ENCODE measurements at places on chromosomes 7 and 10.

DNA sequence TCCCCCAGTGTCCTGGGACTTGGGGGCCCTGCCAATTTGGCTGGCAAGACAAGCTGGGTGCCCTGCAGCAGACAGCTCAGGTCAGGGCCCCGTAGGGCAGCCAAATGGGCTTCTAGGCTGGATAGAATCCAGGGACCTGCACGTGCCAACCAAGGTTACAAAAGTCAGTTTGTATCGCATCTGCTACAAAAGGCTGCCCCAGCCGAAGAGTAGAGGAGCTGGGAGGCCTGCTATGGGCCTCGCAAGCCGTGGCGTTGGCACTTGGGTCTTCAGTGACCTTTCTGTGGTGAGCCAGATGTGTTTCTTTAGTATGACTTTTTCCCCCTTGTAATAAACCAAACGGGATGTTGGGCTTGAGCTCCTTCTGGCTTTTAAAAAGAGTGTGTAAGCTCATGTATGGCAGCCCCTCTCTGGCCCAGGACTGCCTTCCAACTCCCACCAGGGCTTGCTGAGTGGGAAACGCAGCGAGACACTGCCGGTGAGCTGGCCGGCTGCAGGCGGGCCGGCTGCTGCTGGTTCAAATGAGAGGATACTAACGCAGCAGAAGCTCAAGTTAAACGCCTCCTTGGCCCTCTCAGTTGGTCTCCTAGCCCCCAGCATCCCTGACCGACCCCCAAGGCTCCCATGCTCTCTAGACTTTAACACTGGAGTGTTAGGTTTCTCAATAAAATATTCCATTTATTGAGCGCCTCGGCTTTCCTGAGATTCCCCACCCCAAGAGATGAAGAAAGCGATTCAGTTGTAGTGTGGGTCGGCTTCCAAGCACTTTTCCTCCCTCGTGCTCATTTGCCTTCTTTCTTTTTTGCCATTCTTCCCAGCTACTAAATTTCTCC is 3.1 kb upstream of the HOXA10 start:
- no peak for DNase-seq

DNA sequence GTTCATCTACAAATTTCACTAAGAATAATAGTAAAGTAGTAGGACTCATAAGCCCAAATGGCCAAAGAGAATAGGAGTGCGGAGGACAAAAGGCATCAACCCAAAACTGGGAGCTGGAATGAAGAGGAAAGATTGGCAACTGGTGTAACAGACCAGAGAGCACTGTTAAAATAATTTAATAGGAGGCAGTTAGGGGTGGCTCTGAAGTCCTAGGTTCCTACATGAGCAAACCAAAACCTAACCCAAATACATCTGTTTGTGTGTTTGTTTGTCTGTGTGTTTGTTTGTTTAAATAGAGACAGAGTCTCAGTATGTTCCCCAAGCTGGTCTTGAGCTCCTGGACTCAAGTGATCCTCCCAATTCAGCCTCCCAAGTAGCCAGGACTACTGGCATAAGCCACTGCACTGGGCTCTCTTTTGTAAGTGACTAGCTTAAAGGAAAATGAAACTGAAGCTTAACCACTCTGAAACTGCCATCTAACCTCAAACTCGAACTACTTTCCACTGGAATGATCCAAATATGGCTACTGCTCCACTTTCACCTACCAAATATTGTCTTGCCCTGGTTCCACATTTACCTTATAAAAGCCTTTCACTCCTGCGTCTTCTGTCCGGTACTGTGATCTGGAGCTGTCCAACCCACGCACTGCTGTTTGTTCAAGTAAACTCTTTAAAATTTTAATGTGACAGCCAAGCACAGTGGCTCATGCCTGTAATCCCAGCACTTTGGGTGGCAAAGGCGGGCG is 94.9 kb downstream of the AKR1D1 start:
- no peak for DNase-seq

- peak; percentile 69 for DNase-seq
These were observed 22.6 kb downstream of the EPDR1 start for GRCh38 chr7:37942934-37943610.

DNA sequence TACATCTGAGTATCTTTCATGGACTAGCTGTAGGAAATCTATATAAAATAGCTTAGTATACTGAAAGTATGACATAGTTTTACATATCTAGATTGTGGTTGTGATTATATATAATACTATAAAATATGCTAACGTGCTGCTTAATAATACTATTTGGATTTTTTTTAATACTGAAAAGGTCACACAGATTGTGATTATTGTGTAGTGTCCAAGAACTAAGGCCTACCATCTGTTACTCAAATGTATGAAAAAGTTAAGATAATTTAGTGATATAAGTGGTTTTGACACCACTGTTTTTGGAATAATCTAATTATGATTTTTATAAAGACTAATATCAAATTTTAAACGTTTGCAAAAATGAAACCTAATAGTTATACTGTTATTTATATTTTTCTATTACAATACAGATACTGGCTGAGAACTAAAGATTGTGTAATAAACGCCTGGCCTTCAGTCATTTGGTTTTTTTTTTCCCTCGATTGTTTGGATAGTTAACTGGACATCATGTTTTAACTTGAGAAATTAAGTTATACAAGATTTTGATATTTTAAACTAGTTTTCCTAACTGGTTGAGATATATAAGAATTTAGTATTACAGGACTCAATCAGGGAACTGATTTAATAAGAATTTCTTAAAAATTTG is 12.6 kb downstream of the PTEN start:
- no peak for DNase-seq

DNA sequence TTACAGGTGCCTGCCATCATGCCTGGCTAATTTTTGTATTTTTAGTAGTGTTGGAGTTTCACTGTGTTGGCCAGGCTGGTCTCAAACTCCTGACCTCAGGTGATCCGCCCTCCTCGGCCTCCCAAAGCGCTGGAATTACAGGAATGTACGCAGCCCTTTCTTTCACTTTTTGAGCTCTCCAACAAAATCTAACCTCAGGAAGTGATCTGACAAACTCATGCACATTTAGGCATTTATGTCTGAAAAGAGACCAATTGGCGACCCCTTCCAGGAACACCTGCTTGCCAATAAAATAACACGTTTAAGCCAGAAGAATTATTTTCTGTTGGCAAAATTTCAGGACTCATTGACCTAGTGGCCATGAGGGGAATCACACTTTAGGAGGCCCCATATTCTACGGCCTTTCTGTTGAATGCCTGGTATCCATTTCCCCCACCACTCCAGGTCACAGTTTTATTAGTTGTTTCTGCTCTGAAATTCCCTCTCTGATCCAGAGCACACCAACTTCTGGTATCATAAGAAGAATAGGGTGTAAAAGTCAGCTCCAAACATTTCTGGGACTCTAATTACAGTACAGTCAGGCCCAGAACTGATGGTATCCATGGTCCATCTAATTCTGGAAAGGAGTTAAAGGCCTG is 65.8 kb upstream of the FRMD4A start:
- DNase-seq = peak; percentile 86

- no peak for DNase-seq
These were observed 4.8 kb downstream of the IDI1 start for GRCh38 chr10:1044146-1044545.

GRCh38 chr7:3951316-3952055 is 650.4 kb downstream of the SDK1 start:
- DNase-seq = no peak

DNA sequence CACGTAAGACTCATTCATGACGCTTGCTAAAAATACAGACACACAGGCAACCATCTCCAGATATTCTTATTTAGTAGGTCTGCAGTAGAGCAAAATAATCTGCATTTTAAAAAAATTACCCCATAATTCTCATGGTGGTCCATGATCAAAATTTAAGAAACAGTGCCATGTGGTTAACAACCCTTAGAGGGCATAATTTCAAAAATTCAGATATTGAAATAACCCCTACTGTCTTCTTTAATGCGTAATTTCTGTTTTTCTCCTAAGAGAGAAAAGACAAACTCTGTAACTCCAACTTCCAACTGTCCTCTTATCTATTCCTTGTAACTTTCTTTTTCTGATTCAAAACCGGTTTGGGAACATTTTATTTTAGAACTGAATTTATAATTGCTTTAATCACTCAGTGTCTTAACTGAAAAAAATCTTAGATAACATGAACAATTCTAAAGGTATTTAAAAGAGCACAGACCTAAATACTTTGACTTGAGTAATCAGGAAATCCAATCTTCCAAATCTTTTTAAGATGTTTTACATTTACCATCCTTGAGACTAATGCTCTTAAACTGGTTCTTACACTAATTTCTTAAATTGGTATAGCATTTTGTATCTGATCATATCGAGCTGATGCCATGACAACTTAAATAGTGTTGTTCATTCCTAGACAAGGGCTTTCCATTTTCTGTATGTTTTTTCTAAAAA is 148.0 kb downstream of the GALNT11 start:
- no peak for DNase-seq

GRCh38 chr10:84654671-84655070 is 326.3 kb downstream of the CCSER2 start:
- DNase-seq = no peak

DNA sequence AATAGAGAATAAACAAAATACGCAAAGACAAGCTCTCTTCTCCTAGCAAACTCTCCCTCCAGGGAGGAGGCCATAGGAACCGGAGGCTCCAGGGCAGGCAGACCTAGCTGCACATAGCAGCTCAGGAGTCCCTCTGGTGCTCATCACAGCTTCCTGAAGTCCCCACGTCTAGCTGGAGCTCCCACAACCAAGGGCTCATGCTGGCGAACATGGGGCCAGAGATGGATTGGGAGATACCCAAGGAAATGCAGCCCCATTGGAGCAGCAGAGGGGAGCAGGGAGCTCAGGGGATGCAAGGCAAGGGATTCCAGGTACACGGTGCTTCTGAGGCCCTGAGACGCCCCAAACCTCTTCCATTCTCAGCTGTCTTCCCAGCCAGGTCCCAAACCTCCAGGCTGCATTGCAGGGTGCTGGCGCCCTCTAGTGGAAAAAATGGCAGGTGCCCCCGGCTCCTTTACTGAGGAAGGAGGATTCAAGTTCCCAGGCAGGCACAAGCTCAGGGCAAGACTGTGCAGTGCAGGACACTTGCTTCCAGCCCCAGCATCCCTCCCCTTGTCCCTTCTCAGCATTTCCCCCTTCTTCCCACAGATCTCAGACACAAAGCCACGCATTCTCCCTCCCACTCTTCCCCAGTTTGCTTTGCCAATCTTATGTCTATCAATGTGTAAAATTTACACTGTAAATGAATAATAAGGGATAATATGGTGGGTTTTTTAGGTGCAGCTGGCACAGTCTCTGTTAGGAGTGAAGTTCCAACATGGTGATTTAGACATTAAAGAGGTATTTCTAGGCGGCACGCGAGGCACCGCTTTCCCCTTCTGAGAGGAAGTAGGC is 46.2 kb downstream of the GPAM start:
- DNase-seq = peak; percentile 31

DNA sequence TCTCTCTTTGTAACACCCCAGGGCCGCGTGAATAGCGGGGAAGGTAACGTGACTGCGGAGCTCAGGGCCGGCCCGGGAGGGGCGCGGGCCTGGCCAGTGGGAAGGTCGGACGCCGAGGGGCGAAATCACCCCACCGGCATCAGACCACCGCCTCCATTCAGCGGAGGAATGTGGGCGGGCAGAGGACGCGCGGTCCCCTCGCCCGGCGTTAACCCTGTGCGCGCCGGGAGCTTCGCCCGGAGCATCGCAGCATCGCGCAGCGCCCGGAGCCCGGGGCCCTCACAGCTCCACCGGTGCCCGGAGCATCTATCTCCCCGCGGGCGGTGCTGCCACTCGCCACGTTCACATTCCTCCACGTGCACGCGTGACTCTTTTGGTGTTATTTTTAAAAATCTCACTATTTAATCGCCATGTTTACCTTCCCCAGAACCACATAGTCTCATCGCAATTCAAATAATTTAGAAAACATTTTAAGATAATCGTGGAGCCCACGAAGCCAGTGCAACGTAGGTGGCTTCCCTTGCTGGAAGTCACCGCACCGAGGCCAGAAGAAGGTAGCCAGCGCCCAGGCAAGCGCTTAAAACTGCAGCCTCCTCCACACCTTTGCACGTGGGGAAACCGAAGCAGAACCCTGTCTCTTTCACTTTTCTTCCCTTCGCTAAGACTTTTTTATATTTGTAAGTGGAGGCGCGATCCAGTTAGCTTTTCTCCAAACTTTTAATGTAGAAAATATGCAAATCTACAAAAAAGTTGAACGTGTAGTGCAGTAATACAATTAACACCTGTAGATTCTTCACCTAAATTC is 21.8 kb downstream of the FGFBP3 start:
- DNase-seq = peak; percentile 68

DNA sequence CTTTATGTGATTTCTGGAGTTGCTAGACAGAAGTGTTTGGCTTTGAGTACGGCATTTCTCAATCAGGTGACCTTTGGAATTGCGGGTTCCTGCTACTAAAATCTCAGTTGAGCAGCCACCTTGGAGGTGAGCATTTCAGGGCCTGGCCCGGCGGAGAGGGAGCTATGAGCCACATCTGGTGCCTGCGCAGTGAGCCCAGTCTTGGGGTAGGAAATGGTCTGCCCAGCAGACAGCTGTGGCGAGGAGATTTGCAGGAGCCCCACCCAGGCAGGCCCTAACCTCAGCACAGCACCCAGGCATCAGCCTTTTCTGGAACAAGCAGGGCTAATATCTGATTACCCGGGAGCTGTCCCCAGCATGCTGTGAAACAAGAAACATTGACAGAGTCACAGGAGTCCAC is 547.9 kb upstream of the FOXK1 start:
- DNase-seq = no peak

DNA sequence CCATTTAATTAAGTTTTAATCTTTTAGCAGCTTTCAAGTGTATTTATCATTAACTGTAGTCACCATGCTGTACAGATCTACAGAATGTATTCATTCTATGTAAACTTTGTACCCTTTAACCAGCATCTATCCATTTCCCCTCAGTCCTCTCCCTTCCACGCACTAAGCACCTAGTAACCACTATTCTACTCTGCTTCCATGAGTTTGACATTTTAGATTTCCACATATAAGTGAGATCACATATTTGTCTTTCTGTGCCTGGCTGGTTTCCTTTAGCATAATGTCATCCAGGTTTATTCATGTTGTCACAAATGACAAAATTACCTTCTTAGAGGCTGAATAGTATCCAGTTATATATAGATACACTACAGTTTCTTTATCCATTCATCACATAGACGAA is 79.7 kb downstream of the BTAF1 start:
- no peak for DNase-seq

GRCh38 chr7:157700231-157701005 is 363.6 kb downstream of the DNAJB6 start:
- DNase-seq = no peak

DNA sequence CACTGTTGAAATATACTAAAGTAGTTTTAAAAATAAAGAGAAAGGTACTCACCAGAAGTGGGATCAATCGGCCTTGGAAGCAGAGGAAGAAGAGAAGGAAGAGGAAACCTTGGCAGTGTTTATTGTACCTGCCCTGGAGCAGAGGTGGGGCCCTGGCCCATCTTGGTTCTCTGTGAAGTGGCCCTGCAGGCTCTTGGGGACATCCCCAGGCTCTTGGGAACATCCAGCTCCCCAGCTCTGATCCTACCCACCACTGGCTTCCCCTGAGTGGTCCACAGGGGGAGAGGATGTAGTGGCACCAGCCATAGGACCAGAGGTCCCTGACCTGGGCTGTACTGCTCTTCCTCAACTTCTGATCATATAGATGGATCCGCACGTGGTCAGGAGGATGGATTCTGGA is 22.3 kb upstream of the RET start:
- no peak for DNase-seq

- DNase-seq = peak; percentile 73
These were observed 686 bp downstream of the ABI1 start for GRCh38 chr10:26860102-26860442.

Data from fibroblast of lung (primary cell).